ENCODE measurements at places on chromosomes 13 and 19.

DNA sequence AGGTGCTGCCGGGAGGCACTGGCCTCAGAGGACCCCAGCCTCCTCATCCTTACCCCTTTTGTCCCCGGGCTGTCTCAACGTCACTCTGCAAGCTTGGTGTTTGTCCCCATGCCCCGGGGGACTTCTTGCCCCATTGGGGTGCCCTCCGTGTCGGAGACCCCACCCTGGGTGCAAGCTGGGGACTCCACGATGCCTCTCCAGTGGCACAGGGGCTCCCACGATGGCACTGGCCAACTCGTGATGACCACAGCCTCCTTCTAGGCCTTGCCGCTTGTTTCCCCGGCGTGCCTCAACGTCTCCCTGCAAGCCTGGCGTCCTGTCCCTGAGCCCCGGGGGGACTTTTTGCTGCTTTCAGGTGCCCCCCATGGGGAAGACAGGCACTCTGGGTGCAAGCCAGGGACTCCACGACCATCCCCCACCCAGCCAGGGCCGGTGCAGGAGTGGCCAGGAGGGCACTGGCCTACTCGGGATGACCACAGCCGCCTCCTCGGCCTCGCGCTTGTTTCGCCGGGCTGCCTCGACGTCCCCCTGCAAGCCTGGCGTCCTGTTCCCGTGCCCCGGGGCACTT, 237.0 kb downstream of the TUBA3C start:
- DNase-seq, result no peak

DNA sequence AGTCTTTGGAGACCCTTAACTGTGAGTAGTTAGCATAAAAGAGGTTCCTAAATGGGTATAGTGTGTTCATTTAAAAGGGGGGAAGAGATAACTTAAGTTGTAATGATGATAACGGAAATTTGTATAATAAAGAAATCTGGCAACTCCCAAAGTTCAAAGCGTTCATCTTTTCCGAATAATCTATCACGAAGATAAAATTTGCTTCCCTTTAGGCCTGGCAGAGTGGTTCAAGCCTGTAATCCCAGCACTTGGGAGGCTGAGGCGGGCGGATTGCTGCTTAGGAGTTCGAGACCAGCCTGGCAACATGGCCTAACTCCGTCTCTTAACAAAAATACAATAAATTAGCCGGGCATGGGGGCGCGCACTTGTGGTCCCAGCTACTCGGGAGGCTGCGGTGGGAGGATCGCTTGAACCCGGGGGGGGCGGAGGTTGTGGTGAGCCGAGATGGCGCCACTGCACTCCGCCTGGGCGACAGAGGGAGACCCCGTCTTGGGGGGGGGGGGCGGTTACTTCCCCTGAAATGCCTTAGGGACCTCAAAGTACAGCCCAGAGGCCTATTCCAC, 934 bp downstream of the N4BP2L2 start:
- DNase-seq, result peak; percentile 11

GRCh38 chr19:5050067-5050656, 81.2 kb downstream of the KDM4B start:
- no peak for DNase-seq

- DNase-seq, result no peak
Measured at GRCh38 chr19:16435238-16435917, 36.4 kb downstream of the EPS15L1 start.

GRCh38 chr19:341386-342127, 3.0 kb downstream of the MIER2 start:
- no peak for DNase-seq

DNA sequence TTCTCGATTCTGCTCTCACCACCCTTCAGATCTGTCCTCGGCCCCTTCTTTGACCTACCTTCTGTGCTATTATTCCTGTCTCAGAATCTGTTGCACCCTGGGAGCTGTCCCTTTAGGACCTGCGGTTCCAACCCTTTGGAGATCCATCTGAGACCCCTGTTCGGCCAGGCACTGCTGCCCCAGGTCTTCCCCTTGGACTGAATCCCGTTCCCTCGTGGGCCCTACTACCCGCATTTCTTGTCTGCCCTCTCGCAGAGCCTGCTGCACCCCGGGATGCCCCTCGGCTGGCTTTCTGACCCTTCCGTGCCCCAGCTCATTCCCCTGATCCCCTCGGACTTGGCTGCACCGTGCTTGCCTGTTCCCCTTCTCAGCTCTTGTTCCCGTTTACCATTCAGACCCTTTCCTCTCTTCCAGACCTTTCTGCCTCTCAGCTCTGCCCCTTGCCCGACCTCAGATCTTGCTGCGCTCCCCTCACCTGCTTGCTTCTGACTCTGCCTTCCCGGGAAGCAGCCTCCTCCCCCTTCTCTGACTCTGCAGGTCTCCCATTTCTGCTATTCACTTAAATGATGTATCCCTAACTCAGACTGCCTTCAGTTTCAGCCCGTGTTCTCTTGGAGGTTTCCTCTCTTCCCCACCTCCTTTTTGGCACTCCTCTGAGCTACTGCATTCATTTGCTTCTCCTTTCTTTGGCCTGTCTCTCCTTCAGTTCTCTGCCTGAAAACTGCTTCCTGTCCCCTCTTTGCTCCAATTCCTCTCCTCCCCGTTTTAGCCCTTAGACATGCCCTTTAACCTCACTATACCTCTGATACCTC, 1.1 kb downstream of the ARHGAP35 start:
- no peak for DNase-seq

- DNase-seq, result peak; percentile 25
Measured at GRCh38 chr19:2477141-2477710, 1.3 kb downstream of the GADD45B start.

- DNase-seq, result no peak
Measured at GRCh38 chr19:5321066-5321642, 19.5 kb downstream of the PTPRS start.

GRCh38 chr19:28553764-28554163, 659.2 kb downstream of the UQCRFS1 start:
- no peak for DNase-seq

GRCh38 chr19:48656840-48657474, 11.0 kb upstream of the CA11 start:
- DNase-seq, result no peak

DNA sequence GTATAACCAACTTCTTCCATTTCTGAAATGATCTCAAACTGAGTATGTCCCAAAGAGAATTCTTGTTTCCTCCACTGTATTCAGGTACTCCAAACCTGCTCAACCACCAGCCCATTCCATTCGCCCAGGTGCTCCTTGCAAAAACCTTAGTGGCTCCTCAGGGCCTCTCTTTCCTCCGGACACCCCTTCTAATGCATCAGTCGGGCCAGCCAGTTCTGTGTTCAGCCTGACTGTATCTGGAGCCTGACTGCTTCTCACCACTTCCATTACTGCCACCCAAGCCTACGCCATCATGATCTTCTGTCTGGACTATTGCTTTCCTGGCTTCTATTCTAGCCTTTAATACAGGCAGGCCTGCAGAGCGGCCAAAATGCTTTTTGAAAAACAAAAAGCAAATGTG, 1.5 kb downstream of the PHF11 start:
- no peak for DNase-seq
